ENCODE measurements at places on chromosomes 7 and 10. TPM values are rescaled to one million over a fixed set of nuclear protein-coding genes. Genes with fewer than 3 reads are reported as not detected.

Gene RSPH10B2
- 20.1 TPM for total RNA-seq

Gene PAPOLB
- 0.33 TPM for total RNA-seq

Gene CYP17A1
- total RNA-seq, result 5.7 TPM

Gene ZNF783
- 46.1 TPM for total RNA-seq

Gene NT5C3A
- total RNA-seq, result 27.7 TPM

Gene ADAM12
- total RNA-seq, result 1.0 TPM

Gene ARF5
- 96.9 TPM for total RNA-seq

Gene OR6B1
- not detected for total RNA-seq

Gene NAT16
- total RNA-seq, result not detected

Gene C10orf67
- total RNA-seq, result 2.2 TPM

Gene ANKMY2
- 11.5 TPM for total RNA-seq

Gene HOXA6
- 1.9 TPM for total RNA-seq

DNA sequence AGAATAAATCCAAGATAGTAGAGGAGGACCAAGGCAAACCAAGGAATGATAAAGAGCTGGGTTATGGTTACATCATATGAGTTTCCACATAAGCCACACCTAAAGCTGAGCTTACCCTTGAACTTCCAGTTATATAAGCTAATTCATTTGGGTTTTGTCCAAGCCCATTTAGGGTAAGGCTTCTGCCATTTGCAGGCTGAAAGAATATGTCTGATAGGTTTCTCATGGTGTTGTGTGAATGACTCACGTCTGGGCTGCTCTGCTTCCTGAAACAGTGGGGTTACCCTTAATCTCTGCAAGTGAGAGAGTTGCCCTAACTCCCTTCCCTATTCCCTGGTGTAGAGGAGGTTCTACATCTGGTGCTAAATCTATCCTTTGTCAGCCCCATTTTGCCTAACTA is 60.8 kb downstream of the PTTG1IP2 start:
- no peaks in the 10 kb centered on the region for H3K36me3 ChIP-seq
- H3K4me3 ChIP-seq, result no peak overlapping the region
- no peak overlapping the region for H3K27ac ChIP-seq

DNA sequence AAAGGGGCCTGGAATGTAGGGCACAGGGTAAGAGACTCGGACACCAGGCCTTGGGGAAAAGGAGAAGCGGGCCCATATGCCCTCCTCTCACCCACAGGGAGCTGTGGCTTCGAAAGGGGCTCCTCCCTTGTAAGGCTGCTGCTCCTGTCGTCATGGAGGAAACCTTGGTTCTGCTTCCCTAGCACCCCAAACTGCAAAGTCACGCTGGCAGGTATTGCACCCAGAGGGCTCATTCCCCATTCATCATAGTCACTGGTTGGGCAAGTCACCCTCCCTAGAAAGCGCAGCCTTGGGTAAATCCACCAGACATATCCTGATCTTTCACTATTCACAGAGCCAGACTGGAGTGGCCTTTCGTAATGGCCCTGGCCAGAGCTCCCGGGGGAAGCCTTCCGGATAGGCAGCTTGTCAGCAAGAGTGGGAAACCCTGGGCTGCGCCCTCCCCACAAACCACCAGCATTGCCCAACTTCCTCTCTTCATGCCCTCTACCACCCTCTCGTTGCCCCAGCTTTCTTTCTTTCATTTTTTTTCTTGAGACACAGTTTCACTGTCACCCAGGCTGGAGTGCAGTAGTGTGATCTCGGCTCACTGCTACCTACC is 121.0 kb downstream of the HIP1 start:
- no peaks in the 10 kb centered on the region for H3K36me3 ChIP-seq
- H3K4me3 ChIP-seq, result no peak overlapping the region
- peak; percentile 97 for DNase-seq
- no peaks in the 10 kb centered on the region for H3K27me3 ChIP-seq
- peaks cover 24% of the 10 kb centered on the region for H3K4me1 ChIP-seq

- no peak for DNase-seq
- peak overlapping the region; percentile 89 for H3K27ac ChIP-seq
- H3K36me3 ChIP-seq, result no peaks in the 10 kb centered on the region
- no peaks in the 10 kb centered on the region for H3K27me3 ChIP-seq
- peaks cover 35% of the 10 kb centered on the region for H3K4me1 ChIP-seq
- no peak overlapping the region for H3K4me3 ChIP-seq
Observed at GRCh38 chr7:73827567-73828106, 3.2 kb upstream of the CLDN4 start.

GRCh38 chr10:120667276-120667675 is 183.9 kb upstream of the WDR11 start:
- H3K36me3 ChIP-seq, result no peaks in the 10 kb centered on the region
- no peak overlapping the region for H3K4me3 ChIP-seq
- DNase-seq, result no peak

DNA sequence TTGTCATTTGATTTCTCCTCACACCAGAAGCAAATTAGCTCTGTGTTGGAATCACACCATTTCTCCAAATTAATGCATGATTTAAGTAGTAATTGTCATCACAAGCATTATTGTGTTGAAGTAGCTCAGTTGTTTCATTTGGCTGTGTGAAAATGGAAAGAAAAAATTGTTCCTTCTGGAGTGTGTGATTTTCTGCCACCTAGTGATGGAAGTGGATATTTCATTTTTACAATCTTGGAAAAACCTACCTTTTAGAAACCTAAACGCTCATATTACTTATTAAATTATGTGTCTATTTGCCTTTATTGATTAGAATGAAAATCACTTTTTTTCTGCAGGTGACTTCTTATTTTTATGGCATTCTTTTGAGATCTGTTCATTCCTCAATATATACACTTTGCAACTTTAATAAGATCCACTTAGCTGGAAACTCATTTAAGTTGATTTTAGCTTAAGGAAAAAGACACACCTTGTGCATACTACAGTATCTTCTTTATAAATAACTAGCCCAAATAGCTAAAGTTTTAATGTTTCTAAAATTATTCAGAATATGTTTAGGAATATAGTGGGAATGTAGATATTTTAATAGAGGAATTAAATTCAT is 50.0 kb downstream of the SRI start:
- no peaks in the 10 kb centered on the region for H3K36me3 ChIP-seq
- no peaks in the 10 kb centered on the region for H3K4me1 ChIP-seq
- H3K27ac ChIP-seq, result no peak overlapping the region

GRCh38 chr7:32179567-32179966 is 109.4 kb upstream of the PDE1C start:
- H3K4me1 ChIP-seq, result no peaks in the 10 kb centered on the region
- H3K4me3 ChIP-seq, result no peak overlapping the region
- no peaks in the 10 kb centered on the region for H3K36me3 ChIP-seq
- no peak for DNase-seq

- no peaks in the 10 kb centered on the region for H3K4me1 ChIP-seq
- H3K27ac ChIP-seq, result no peak overlapping the region
- H3K4me3 ChIP-seq, result no peak overlapping the region
- H3K36me3 ChIP-seq, result peaks cover 6% of the 10 kb centered on the region
Observed at GRCh38 chr10:95397747-95398146, 106.9 kb upstream of the PDLIM1 start.

GRCh38 chr10:43114743-43115611 is 23.3 kb upstream of the CSGALNACT2 start:
- H3K4me1 ChIP-seq, result no peaks in the 10 kb centered on the region
- no peak overlapping the region for H3K27ac ChIP-seq
- no peaks in the 10 kb centered on the region for H3K36me3 ChIP-seq

GRCh38 chr7:95631527-95631926 is 35.2 kb upstream of the PDK4 start:
- no peak for DNase-seq
- H3K27me3 ChIP-seq, result no peaks in the 10 kb centered on the region
- no peak overlapping the region for H3K27ac ChIP-seq
- no peaks in the 10 kb centered on the region for H3K36me3 ChIP-seq

DNA sequence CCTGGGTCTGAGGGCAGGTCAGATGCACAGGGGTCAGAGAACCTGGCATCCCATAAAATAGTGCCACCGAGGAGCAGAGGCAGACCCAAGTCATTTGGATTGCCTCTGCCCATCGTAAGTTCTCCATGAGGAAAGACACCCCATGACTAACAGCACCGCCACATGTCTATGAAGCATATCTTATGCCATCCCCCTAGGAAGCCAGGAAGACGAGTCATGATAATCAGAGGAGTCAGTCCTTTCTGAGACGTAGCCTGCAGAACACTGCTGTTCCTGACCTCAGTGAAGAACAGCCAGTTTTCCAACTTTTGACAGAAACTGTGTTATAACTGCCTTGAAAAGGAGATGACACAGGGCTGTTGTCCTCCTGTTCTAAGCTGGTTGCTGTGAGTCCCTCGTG is 51.2 kb downstream of the INSYN2A start:
- no peaks in the 10 kb centered on the region for H3K27me3 ChIP-seq
- H3K27ac ChIP-seq, result no peak overlapping the region
- H3K4me1 ChIP-seq, result no peaks in the 10 kb centered on the region
- peaks cover 4% of the 10 kb centered on the region for H3K36me3 ChIP-seq
- no peak overlapping the region for H3K4me3 ChIP-seq

DNA sequence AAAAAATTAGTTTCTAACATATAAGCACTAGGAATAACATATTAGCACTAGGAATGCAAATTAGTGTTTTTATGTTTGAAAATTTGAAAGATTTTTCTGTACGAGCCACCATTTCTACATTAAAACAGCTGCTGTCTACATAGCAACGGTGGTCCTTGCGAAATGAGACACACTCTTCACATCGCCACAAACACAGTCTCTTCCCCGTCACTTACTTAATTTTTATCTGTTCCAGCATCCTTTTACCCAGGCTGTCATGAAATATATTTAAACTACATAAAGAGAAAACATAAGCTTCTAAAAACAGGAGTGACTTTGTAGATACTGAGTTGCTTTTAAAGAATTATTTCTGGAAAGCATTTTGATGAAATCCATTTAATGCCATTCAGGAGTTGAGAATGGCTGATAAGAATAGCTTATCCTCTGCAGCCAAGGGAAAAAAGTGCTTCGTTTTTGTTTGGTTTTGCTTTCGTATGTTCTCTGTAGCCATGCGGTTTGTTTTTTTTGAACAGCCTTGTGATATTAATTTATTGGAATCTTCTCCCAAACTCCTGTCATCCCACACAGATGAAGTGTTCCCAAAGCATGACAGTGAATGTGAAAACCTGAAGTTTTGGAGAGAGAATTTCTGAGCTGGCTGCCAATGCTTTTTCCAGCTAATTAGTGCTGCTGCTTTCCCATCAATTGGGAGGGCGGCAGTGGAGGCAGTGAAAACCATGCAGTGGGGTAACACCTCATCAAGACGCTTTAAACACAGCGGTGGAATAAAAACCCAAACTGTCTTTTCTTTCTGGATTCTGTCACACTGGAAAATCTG is 603.7 kb upstream of the ADARB2 start:
- no peak overlapping the region for H3K4me3 ChIP-seq
- no peaks in the 10 kb centered on the region for H3K27me3 ChIP-seq
- H3K4me1 ChIP-seq, result no peaks in the 10 kb centered on the region
- no peaks in the 10 kb centered on the region for H3K36me3 ChIP-seq
- no peak overlapping the region for H3K27ac ChIP-seq

DNA sequence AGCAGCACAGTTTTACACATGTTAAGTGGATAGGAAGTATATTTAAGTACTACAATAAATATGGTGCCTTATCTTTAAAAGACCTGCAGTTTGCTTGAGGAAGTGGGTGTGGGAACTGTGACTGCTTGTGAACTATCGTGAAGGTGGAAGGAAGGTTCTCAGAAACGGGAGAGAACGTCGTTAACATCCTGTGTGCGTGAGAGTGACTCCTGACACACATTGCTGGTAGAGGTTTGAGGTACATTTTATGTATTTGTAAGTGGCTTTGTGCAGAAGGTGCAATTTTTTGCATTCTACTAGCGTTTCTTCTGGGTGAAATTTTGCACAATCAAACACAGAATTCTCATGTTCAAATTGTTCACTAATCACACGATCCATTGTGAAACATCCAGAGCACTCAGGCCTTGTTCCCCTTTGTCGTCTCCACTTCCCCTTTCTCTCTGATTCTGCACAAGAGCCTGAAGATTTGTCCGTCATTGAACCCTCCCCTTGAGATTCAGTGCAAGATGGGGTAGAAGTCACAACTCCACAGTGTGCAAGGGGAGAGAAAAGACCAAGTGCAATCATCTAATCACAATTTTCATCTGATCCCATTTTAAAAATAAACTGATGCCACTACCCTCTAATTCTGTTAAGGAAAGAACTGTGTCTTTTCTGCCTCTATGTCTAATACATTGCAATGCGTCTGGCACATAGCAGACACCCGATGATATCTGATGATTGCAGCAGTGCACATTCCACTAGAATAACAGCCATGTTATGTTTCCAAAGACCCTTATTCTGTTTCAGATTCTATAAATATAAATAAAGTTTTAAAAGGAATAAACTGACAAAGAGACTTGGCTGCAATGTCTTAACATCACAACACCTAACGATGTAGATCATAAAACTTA is 279.9 kb downstream of the NEBL start:
- no peak for DNase-seq
- H3K27me3 ChIP-seq, result no peaks in the 10 kb centered on the region
- H3K27ac ChIP-seq, result no peak overlapping the region
- no peak overlapping the region for H3K4me3 ChIP-seq
- peaks cover 2% of the 10 kb centered on the region for H3K4me1 ChIP-seq

GRCh38 chr7:78441737-78442136 is 643.2 kb downstream of the PHTF2 start:
- no peaks in the 10 kb centered on the region for H3K36me3 ChIP-seq
- H3K27ac ChIP-seq, result no peak overlapping the region
- no peaks in the 10 kb centered on the region for H3K4me1 ChIP-seq

GRCh38 chr7:134153493-134154136 is 26.5 kb downstream of the LRGUK start:
- no peak overlapping the region for H3K27ac ChIP-seq
- no peak overlapping the region for H3K4me3 ChIP-seq
- no peaks in the 10 kb centered on the region for H3K36me3 ChIP-seq
- DNase-seq, result no peak

DNA sequence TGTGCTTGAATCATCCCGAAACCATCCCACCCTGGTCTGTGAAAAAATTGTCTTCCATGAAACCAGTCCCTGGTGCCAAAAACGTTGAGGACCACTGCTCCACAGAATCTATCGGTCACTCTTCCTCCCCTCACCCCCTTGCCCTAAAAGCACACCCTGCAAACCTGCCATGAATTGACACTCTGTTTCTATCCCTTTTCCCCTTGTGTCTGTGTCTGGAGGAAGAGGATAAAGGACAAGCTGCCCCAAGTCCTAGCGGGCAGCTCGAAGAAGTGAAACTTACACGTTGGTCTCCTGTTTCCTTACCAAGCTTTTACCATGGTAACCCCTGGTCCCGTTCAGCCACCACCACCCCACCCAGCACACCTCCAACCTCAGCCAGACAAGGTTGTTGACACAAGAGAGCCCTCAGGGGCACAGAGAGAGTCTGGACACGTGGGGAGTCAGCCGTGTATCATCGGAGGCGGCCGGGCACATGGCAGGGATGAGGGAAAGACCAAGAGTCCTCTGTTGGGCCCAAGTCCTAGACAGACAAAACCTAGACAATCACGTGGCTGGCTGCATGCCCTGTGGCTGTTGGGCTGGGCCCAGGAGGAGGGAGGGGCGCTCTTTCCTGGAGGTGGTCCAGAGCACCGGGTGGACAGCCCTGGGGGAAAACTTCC is 784 bp upstream of the SERPINE1 start:
- peaks cover 76% of the 10 kb centered on the region for H3K4me1 ChIP-seq
- peak overlapping the region; percentile 52 for H3K4me3 ChIP-seq
- peak overlapping the region; percentile 82 for H3K27ac ChIP-seq
- no peaks in the 10 kb centered on the region for H3K27me3 ChIP-seq

GRCh38 chr10:654647-654996 is 34.8 kb downstream of the DIP2C start:
- H3K4me3 ChIP-seq, result no peak overlapping the region
- peaks cover 28% of the 10 kb centered on the region for H3K4me1 ChIP-seq
- no peaks in the 10 kb centered on the region for H3K27me3 ChIP-seq
- no peak overlapping the region for H3K27ac ChIP-seq
